ENCODE measurements at places on chromosomes 5 and 9.

DNA sequence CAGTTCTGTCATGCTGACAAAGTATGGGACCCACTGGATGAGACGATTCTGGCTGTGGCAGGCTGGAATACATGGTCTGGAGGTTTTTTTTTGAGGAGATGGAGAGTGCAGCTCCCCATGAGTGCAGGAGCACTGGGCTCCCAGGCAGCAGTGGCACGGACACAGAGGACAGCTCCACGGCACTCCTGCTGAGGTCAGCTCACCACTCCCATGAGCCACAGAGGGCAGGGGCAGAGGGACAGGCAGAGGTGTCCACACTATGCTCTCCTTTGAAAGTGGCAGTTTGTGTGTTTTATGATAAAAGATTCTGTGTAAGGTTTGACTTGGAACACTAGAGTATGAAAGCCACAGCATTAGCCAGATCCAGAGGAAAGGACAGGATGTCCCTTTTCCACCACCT lies 114.4 kb downstream of the UBE2R2 start:
- DNase-seq = no peak

- DNase-seq = no peak
These were observed 512.9 kb upstream of the PTGER4 start for GRCh38 chr5:40166802-40167201.

DNA sequence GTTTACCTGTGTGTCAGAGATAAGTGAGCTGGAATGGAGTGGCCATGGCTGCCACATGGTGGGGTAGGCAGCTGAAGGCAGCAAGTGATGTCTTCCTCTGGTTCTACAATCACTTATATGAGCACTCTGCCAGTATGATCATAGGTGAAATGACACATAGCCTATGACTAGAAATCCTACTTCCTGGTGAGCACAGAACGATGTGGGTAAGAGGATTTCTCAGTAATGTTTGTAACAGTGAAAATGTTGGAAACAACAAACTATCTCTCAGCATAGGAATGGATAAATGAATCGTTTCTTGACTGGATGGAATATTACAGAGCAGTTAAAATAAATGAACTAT lies 187.0 kb upstream of the S1PR3 start:
- DNase-seq = no peak

DNA sequence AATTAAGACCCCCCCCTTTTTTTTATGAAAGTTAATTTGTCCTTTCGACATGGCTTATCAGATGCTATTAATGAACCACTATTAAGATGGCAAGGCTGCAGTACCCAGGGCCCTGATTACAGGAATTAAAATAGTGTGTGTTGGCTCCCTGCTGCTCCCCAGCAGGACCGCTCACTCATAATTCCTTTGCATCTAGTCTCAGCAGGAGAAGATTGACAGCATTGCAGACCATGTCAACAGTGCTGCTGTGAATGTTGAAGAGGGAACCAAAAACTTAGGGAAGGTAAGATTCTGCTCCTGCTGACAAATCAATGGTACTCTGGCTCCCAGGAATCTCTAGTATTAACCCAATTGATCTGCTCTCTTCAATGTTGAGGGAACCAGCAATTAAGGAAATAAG lies 61.0 kb downstream of the STX17 start:
- no peak for DNase-seq

DNA sequence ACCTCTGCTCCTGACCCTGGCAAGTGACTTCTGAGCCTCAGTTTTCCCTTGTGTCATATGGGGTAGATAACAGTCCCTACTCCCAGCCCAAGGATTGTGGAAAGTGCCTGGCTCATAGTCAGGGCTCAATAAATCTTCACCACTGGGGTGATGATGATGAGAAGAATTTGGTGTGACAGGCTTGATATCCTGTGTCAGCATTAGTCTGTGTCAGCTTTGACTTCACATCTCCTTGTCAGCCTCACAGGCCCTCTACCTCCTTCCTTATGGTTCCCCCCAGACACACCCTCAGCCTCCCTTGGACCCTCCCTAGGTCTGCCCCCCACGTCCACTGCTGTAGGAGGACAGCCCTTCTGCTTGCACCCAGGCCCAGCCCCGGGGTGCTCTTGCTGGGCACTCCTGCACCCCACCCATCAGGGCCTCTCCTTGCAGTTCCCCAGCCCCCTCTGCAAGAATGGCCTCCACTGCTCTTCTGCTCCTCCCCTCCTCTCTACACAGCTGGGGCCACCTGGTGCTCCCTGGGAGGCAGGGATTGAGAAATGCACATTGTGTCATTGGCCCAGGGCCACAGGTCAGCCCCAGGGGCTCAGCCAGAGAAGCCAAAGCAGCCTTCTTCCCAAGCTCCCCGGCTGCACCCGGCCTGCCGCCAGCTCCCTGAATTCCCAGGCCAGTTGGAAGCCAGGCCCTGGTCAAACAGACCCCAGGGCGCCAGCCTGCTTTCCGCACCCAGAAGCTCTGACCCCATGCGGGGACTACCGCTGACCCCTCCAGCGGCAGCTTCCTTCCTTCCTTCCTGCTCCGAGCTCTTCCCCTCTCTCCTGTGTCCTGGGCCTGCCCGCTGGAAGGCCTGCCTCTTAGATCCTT lies 7.7 kb downstream of the FGFR4 start:
- DNase-seq = no peak

DNA sequence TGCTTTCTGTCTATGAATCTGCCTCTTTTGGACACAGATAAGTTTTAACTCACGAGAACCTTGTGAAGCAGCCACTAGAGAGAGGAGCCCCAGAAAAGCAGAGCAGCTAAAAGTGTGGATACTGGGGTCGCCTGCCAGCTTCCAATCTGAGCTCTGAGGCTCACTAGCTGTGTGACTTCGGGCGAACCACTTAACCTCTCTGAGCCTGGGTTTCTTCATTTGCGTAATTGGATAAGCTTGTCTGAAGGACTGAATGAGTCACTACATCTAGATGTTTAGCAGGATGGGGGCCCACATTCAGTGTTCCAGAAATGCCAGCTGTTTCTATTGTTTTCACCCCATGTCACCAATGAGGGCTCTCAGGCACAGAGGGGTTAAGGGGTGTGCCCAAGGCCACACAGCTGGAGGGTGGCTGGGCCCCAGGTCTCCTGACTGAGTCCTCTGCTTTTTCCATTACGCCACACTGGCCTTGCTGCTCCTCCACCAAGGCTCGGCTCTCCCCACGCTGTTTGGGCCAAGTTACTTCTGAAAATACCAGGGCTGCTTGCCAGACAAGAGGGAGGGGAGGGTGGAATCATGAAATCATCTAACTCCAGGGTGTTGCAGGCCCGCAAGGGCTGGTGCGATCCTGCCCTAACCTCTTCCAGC lies 36.2 kb downstream of the SH3PXD2B start:
- no peak for DNase-seq

DNA sequence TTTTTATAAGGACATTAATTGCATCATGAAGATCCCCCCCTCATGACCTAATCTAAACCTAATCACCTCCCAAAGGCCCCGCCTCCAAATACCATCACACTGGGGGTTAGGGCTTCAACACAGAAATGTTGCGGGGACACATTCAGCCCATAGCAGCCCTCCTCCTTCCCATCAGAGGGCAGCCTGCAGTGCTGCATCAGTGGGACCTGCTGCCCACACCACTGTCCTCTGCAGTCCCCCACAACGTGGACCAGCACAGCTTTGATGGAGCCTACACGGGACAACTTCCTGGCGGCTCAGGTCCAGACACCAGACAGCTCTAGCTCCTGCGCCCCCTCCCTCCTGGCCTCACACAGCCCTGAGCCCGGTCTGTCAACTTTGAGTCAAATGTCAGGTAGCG lies 70.3 kb downstream of the APTX start:
- DNase-seq = no peak

GRCh38 chr5:170293273-170293672 lies 4.3 kb downstream of the LCP2 start:
- DNase-seq = no peak

DNA sequence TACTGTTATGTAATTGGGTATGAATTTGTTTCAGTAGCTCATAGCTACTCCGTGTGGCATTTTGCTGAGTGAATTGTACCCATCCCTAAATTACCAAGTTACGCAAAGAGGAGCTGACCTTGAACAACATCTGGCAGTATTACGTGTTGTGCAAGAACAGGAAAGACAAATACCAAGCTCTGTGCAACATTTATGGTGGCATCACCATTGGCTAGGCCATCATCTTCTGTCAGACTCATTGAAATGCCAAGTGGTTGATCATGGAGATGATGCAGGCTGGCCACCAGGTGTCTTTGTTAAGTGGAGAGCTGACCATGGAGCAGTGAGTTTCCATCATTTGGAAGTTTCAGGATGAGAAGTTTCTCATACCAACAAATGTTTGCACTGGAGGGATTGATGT lies 15.0 kb downstream of the ZSWIM6 start:
- no peak for DNase-seq

GRCh38 chr5:139183502-139183901 lies 14.7 kb downstream of the SIL1 start:
- DNase-seq = no peak

DNA sequence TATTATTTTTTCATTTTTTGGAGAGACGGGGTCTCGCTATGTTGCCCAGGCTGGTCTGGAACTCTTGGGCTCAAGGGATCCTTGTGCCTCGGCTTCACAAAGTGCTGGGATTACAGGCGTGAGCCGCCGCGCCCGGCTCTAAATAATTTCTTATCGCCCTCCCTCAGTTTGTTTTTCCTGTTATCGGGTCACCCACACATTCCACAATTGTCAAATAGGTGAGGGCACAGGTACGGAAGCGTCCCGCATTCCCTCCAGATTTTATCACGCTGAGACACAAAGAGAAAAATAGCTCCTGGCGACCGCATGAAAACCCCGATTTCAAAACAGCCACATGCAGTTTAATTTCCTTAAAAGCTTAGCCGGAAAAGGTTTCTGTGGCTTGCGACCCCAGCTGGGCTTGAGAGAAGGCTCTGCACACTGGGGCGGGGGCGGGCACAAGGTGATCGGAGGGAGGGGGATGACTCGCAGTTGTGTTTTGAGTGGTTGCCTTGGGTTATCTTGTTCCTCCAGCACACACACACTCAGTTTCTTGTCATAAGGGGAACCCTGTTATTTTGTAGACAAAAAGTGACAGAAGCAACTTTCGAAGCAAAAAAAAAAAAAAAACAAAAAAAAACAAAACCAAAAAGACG lies 717 bp upstream of the IQGAP2 start:
- DNase-seq = peak; percentile 46

DNA sequence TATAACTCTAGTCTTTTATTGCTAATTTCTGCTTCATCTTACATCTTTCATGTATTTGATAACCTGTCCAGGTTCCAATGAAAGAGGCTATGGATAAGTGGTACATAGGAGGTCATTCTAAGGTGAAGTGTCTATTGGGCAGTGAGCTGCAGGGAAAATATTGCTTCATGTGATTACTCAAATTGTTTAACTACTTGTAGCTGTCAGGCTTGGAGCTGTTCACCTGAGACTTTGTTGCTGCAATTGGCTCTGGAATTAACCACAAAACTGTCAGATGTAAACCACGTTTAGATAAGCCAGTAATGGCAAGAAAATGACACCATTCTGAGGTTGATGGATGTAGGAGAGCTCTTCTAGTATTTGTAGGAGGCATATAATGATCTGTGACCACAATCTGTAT lies 26.0 kb downstream of the ADAMTSL1 start:
- no peak for DNase-seq

DNA sequence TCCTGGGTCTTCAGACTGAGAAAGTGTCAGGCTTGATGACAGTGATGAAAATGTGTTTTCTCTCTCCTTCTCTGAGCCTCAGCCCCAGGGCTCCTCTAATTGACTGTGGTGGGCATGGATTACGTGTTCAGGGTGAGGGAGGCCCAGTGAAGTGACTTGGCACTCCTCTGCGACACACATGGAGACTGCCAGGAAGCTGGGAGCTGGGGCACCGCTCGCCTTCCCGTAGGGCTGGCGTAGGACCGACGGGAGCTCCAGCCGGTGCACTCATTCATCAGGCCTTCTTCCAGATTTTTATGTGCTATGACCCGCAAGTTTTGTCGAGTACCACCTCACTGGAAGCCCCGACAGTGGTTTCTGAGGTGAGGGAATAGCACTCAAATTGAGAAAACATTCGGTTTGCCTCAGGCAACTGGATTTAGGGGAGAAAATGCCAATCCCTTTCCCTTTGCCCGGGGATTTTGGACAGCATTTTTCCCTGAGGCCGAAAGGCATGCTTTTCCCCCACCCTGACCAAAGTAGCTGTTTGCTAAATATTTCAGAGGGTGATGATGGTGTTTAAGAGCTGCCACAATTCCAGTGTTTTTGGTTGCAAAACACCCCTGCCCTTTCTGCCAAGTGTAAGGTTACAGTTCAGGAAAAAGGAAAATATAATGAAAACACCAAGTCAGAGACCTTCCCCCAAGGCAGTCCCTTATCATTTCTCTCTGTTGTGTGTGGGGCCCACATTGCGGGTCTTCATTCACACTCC lies 83.7 kb downstream of the PCSK5 start:
- no peak for DNase-seq

DNA sequence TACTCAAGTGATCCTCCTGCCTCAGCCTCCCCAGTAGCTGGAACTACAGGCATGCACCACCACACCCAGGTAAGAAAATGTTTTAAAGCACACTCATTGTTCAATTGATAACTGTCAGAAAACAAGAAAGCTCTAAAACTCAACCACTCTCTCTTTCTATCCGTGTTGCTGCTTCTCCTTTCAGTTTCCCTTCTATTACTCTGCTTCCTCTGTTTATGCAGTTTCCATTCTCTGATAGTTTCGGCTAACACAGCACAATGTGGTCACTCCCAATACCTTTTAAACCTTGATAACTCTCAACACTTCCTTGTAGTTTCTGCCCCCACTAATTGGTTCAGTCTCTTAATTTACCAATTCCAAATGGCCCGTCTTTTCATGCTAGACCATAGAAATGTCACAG lies 59.2 kb upstream of the NR4A3 start:
- no peak for DNase-seq

- DNase-seq = no peak
These were observed 1.3 kb downstream of the GADD45G start for GRCh38 chr9:89606049-89606623.

GRCh38 chr5:86199287-86199686 lies 418.5 kb upstream of the COX7C start:
- DNase-seq = no peak

- DNase-seq = peak; percentile 71
These were observed 91.4 kb downstream of the LMX1B start for GRCh38 chr9:126704892-126705766.

DNA sequence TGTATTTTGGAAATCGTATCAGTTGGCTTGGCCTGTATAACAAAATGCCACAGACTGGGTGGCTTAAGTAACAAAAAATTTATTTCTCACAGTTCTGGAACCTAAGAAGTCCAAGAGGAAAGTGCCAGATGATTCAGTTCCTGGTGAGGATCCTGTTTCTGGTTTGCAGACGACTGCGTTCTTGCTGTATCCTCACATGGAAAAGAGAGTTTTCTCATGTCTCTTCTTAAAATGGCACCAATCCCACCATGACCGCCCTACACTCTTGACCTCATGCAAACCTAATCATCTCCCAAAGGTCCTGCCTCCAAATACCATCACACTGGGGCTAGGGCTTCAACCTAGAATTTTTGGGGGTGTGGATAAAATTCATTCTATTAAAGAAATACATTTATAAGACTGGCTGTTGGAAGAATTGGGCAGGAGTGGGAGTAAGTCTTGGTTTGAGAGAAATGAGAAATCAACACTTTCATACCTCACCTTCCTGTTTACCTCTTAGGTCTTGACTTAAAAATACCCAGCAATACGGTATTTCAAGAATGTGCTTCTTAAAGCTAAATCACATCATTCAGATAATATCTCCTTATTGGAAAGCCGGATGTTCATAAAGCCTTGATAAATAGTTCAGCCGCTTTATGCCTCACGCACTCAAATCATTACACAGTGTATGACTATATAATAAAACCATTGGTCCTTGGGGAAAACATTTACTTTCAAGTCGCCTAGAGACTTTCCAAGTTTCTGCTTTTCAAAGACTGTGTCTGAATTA lies 28.7 kb downstream of the PTTG1 start:
- no peak for DNase-seq
